Colonic mucosa (tissue), 4 donors: ENCODE measurements at places on chromosomes 6 and 20. TPM values are rescaled to one million over a fixed set of nuclear protein-coding genes. Genes with fewer than 3 reads are reported as not detected.

DNA sequence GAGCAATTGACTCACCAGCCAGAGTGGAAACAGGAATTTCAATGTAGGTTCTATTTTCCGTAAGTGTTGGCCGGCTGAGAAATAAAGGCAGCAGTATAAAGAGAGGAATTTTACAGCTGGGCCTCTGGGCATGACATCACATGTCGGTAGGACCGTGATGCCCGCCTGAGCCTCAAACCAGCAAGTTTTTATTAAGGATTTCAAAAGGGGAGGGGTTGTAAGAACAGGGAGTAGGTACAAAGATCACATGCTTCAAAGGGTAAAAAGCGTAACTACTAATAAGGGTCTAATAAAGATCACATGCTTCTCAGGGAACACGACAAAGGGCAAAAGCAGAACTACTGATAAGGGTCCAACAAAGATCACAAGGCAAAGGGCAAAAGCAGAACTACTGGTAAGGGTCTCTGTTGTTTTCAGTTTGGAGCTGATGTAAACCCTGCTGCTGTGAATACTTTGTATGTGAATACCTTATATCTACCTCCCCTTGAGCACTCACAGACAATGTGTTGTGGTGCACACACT is 9.0 kb upstream of the TULP4 start:
- no peak for DNase-seq

GRCh38 chr6:88171312-88171711 is 5.2 kb upstream of the CNR1 start:
- DNase-seq = no peak

GRCh38 chr20:36261389-36262105 is 25.3 kb downstream of the AAR2 start:
- no peak for DNase-seq

The TMEM74B gene
- total RNA-seq = 2.0 TPM

The CRYBG1 gene
- 102 TPM for total RNA-seq

- no peak for DNase-seq
Observed at GRCh38 chr6:116136933-116137340, 11.0 kb upstream of the COL10A1 start.
